Muscle of leg (tissue), 16 donors: ENCODE measurements at places on chromosomes 7 and 10.
A peak's percentile ranks its signal among the peaks of the same experiment; 100 is the strongest.

GRCh38 chr7:131574741-131575140 is 18.3 kb upstream of the PODXL start:
- H3K4me1 ChIP-seq: peaks cover 4% of the 10 kb centered on the region
- DNase-seq: no peak
- H3K27ac ChIP-seq: no peak overlapping the region
- no peaks in the 10 kb centered on the region for H3K36me3 ChIP-seq
- H3K4me3 ChIP-seq: no peak overlapping the region

DNA sequence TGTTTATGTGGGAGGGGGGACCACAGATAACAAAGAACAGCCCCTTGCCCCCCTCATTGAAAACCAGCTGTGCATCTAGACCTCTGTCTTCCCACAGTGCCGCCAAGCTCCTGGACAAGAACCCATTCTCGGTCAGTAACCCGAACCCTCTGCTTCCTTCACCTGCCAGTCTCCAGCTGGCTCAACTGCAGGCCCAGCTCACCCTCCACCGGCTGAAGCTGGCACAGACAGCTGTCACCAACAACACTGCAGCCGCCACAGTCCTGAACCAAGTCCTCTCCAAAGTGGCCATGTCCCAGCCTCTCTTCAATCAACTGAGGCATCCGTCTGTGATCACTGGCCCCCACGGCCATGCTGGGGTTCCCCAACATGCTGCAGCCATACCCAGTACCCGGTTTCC is 91.0 kb upstream of the PDCD4 start:
- H3K36me3 ChIP-seq: no peaks in the 10 kb centered on the region
- H3K4me1 ChIP-seq: peaks cover 8% of the 10 kb centered on the region
- DNase-seq: peak; percentile 57
- no peaks in the 10 kb centered on the region for H3K27me3 ChIP-seq
- H3K4me3 ChIP-seq: no peak overlapping the region

DNA sequence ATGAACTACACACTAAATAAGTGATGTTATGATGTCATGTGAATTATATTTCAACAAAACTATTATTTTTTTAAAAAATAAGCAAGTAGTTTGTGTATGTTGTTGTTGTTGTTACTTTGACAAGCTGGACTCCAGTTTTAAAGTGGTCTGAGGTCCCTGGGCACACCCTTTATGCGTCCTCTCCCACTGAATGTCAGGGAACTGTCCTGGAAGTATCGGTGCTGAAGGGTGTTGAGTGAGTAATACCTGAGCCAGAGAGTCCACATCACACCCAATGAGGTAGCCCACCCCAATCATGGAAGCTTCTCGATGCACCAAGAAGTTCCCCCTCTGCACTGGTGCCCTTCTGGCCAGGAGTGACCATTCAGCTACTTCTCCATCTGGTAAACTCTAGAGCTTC is 64.3 kb downstream of the FOXI2 start:
- no peak overlapping the region for H3K27ac ChIP-seq
- H3K4me1 ChIP-seq: no peaks in the 10 kb centered on the region
- DNase-seq: no peak
- no peak overlapping the region for H3K4me3 ChIP-seq
- no peaks in the 10 kb centered on the region for H3K36me3 ChIP-seq

DNA sequence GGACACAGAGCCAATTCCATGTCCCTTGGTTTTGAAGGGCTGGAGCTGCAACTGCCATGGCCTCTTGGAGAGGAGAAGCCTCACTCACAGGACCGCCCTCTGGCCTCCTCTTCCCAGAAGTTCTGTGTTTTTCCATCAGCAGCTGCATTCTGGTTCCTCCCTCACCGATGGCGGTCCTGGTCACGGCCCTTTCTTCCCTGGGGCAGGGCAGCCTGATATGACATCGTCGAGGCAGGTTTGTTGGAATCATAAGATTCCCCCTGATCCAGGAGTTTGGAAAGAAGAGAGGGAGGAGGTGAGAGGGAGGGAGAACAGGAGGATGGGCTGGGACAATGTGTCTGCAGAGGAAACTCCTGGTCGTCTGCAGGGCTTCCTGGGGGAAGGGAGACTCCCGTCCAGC is 82.7 kb upstream of the PDZD8 start:
- H3K4me1 ChIP-seq: peaks cover 12% of the 10 kb centered on the region
- no peak overlapping the region for H3K4me3 ChIP-seq
- H3K27me3 ChIP-seq: peaks cover 5% of the 10 kb centered on the region
- peak; percentile 38 for DNase-seq
- no peak overlapping the region for H3K27ac ChIP-seq

DNA sequence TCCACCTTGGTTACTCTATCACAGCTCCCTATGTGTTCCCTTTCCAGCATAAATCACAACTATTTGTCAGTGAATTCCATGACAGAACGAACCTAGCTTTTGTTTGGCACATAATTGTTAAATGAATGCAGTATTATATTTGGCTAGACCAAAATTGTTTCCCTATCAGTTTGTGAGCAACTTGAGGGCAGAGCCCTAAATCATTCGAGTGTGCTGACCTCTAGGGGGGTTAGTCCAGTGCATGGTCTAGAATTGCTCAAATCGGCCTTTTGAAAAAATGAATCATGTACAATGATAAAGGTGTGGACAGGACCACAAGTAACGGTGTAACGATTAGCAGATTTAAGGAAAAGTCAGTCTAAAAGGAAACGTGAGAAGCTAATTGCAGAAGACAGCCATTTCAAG is 475 bp upstream of the NRBF2 start:
- no peaks in the 10 kb centered on the region for H3K27me3 ChIP-seq
- peak overlapping the region; percentile 96 for H3K27ac ChIP-seq

GRCh38 chr7:54546081-54546985 is 4.2 kb downstream of the VSTM2A start:
- H3K4me1 ChIP-seq: peaks cover 9% of the 10 kb centered on the region
- peaks cover 44% of the 10 kb centered on the region for H3K27me3 ChIP-seq
- DNase-seq: peak; percentile 4
- no peak overlapping the region for H3K4me3 ChIP-seq
- H3K27ac ChIP-seq: no peak overlapping the region
- no peaks in the 10 kb centered on the region for H3K36me3 ChIP-seq

GRCh38 chr10:131819241-131820072 is 81.4 kb upstream of the PPP2R2D start:
- H3K27me3 ChIP-seq: peaks cover 27% of the 10 kb centered on the region
- no peaks in the 10 kb centered on the region for H3K36me3 ChIP-seq
- H3K4me3 ChIP-seq: no peak overlapping the region
- no peak for DNase-seq
- H3K27ac ChIP-seq: no peak overlapping the region
- H3K4me1 ChIP-seq: peaks cover under 1% of the 10 kb centered on the region

- peaks cover 52% of the 10 kb centered on the region for H3K4me1 ChIP-seq
- H3K4me3 ChIP-seq: no peak overlapping the region
- DNase-seq: peak; percentile 83
Measured at GRCh38 chr10:72337039-72337629, 17.6 kb downstream of the DNAJB12 start.

GRCh38 chr7:49911909-49912308 is 138.5 kb downstream of the VWC2 start:
- DNase-seq: peak; percentile 30
- no peaks in the 10 kb centered on the region for H3K27me3 ChIP-seq
- no peaks in the 10 kb centered on the region for H3K36me3 ChIP-seq

DNA sequence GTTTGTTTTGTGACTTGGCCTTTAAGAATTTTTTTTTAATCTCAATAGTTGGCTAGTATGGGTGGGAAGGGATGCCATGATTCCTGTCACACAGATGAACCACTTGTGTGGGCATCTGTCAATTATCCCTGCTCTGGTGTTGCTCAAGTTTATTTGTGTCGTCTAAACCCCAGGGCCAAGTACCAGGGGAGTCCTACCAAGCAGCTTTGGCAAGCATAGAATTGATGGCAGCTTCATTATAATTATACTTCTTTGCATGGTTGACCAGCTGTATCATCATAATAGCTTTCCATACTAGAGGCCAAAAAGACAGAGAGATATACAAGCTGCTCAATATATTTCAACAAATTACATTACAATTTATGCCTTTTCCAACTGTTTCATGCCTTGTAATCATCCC is 30.4 kb downstream of the SUGCT start:
- H3K27ac ChIP-seq: no peak overlapping the region
- no peak overlapping the region for H3K4me3 ChIP-seq
- H3K4me1 ChIP-seq: no peaks in the 10 kb centered on the region

DNA sequence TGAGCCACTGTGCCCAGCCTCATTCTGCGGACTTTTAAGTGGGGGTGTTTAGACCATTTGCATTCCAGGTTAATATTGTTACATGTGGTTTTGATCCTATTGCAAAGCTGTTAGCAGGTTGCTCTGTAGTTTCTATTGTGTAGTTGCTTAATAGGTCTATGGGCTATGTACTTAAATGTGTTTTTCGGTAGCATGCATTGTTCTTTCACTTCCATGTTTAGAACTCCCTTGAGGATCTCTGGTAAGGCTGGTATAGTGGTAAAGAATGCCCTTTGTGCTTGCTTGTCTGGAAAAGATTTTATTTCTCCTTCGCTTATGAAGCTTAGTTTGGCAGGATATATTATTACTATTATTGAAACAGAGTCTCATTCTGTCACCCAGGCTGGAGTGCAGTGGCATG is 13.4 kb upstream of the LRRD1 start:
- H3K36me3 ChIP-seq: no peaks in the 10 kb centered on the region
- H3K4me3 ChIP-seq: no peak overlapping the region
- no peaks in the 10 kb centered on the region for H3K4me1 ChIP-seq
- no peak for DNase-seq
- no peak overlapping the region for H3K27ac ChIP-seq

- no peaks in the 10 kb centered on the region for H3K27me3 ChIP-seq
- no peak for DNase-seq
- H3K27ac ChIP-seq: no peak overlapping the region
- no peak overlapping the region for H3K4me3 ChIP-seq
- no peaks in the 10 kb centered on the region for H3K4me1 ChIP-seq
- H3K36me3 ChIP-seq: no peaks in the 10 kb centered on the region
Measured at GRCh38 chr10:62116896-62117295, 151.7 kb downstream of the RTKN2 start.

GRCh38 chr7:98420966-98421612 is 20.2 kb upstream of the BAIAP2L1 start:
- no peaks in the 10 kb centered on the region for H3K36me3 ChIP-seq
- no peak overlapping the region for H3K4me3 ChIP-seq
- no peaks in the 10 kb centered on the region for H3K4me1 ChIP-seq
- H3K27ac ChIP-seq: no peak overlapping the region

DNA sequence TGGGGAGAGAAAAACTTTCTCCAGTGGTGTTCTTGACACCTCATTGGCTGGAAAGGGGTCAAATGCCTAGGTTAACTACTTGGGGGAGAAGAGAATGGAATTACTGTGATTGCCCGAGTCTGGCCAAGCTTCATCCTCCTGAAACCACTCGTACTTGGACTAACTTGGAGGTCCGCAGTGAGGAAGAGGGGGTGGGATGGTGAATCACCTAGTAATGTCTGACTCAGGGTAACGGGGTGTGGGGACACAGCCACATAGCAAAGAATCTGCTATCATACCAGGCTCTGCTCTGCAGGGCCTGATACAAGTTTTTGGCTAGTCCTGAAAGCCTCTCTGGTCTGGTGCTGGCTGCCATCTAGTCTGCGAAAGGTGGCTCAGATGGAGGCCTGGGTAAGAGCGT is 190.9 kb downstream of the RPS24 start:
- DNase-seq: no peak
- no peaks in the 10 kb centered on the region for H3K36me3 ChIP-seq
- no peaks in the 10 kb centered on the region for H3K4me1 ChIP-seq

DNA sequence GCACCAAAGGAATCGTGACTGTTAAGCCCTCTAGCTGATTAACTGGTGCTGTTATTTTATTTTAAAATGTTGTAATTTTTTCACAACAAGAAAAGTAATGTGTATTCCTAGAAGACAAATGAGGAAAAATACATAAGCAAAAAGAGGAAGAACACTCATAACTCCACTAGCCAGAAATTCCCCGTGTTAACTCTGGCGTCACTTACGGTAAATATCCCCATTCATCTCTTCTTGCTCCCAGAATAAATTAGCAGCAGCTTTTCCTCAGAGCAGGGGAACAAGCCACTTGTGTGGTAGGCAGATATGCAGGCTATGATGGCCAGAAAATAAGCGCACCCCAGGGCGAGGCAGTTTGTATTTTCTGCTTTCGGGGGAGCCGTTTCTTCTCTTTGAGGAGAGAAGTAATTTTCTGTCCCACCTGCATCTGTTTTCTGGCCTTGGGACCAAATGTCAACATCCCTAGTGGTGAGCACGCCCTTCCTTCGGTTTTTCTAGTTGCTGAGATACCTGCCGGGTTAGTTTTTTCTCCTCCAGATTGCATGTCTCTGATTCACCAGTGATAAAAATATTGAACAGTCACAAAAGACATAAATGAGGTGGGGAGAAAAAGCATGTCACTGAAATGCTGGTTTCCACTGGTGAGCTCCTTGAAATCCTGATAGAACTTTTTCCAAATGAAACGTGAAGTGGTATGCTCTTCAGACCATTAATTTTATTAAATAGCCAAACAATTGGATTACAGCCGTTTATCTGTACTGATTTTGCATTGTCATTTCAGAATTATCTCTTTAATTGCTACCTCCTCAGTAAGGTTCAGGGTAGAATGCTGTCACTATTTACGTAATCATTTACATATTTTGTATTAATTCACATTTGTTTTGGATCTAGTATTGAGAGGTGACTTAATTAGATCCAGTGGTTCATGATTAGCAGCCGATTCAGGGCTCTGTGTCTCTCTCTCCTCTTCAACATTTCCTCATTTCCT is 268.1 kb downstream of the CAMK1D start:
- no peaks in the 10 kb centered on the region for H3K4me1 ChIP-seq
- H3K27ac ChIP-seq: no peak overlapping the region
- H3K4me3 ChIP-seq: no peak overlapping the region
- no peaks in the 10 kb centered on the region for H3K27me3 ChIP-seq
- H3K36me3 ChIP-seq: no peaks in the 10 kb centered on the region

DNA sequence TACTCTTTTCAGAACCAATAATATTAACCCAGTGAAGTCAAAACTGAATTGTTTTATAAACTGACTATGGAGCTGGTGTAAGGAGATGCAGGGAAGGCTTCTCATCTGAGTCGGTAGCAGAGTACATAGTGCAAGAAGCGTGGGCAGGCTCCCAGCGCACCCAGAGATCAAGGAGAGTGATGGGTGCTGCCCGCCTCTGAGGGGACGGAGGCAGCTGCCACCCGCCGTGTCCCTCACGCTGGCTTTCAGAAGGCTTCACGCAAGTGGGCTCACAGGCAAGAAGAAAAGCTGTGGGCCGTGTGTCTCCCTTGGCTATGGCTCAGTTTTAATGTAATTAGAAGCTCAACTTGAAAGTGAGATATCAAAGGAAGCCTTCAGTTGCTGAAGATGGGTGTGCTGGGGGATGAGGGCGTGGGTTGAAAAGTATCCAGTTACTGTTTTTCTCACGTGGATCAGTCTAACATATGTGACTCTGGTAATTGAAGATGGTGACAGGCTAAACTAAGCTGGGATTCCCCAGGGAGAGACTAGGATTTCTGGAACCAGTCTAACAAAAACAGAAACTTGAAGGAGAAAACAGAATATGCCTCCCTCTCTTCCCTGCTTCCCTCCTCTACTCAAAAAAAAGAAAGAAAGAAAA is 159.9 kb downstream of the MGMT start:
- peak overlapping the region; percentile 54 for H3K27ac ChIP-seq
- DNase-seq: peak; percentile 69
- H3K36me3 ChIP-seq: no peaks in the 10 kb centered on the region
- H3K27me3 ChIP-seq: no peaks in the 10 kb centered on the region
- peaks cover 24% of the 10 kb centered on the region for H3K4me1 ChIP-seq
